Spleen (tissue), 13 donors: ENCODE measurements at places on chromosomes 16 and 17. TPM values are rescaled to one million over a fixed set of nuclear protein-coding genes. Genes with fewer than 3 reads are reported as not detected.

GRCh38 chr17:27466743-27467375 lies 10.6 kb downstream of the KSR1 start:
- no peak for DNase-seq

- no peak for DNase-seq
These were observed 10.1 kb upstream of the PCTP start for GRCh38 chr17:55740511-55741355.

GRCh38 chr17:77778636-77779489 lies 179.6 kb upstream of the TNRC6C start:
- no peak for DNase-seq

DNA sequence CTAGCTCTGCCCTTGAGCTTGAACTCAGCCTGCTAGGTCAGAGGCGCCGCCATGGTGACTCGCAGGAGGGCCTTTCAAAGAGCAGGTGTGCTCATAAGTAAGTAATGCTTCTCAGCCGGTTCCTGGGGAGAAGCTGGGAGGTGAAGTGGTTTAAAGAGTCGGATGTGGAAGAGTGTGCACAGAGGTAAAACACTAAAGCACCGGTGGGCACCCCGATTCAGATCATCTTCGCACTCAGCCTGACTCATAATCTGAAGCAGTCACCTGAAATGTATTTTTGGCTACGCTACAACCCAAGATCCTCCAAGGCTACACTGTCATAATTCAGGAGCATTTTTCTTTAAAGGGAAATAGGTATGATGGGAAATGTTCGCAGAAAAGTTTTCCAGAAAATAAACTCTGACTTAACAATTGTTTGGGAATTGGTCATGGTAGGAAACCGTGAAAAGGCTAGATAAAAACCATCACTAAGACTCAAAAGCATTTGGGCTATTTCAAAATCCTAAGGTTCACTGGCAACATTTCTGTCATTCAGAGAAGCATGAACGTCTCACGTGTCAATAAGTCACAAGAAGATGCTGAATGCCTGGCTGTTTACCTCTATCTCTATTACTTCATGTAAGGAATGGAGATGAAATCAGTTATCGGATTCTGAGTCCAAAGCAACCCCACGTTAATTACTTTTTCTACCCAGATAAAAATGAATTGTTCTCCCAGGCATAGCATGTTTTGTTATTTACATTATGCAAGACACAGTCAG lies 17.8 kb downstream of the CDH8 start:
- no peak for DNase-seq

- no peak for DNase-seq
These were observed 483.0 kb downstream of the TMEM114 start for GRCh38 chr16:8107296-8107695.

DNA sequence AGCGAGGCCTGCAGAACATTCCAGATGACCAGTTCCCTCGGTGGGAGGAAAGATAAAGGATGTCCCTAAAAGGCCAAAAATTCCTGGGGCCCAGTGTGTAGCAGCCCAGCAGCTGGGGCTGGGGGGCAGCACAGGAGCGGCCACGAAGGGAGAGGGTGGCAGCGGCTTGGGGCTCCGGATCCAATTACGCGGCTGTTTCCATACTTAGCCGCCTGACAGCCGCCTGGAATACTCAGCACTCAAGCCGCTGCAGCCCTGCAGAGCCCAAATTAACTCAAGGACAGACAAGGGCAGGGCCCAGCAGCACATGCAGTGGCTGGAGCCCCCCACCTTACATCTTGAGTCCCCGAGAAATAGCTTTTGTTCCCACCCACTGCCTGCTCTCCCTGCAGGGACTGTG lies 1.3 kb downstream of the SRL start:
- no peak for DNase-seq

DNA sequence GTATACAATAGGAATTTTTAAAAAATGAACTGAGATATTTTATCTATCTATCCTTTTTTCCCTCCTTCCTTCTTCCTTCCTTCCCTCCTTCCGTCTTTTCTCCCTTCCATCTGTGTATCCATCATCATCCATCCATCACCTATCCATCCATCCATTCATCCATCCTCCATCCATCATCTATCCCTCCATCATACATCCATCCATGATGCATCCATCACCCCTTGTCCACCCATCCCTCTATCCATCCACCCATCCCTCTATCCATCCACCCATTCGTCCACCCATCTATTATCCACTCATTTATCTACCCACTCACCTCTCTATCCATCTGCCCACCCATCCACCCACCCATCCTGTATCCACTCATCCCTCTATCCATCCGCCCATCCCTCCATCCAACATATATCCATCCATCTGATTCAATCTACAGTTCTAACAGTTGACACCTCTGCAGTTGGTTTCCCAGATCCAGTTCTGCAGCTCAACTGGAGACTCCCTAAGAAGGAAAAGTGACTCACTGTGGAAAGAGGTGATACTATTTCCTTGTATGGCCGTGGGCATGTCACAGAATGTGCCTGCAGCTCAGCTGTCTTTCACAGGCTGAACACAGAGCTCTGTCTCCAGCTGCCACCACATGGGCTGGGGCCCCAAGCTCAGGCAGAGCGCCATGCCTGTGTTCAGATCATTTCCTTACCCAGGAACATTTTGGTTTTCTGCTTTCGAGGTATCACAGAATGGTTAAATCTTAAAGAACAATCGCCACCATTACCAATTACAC lies 130.8 kb downstream of the XYLT1 start:
- DNase-seq, result no peak

ANKRD40CL gene
- total RNA-seq, result not detected
